ENCODE measurements at places on chromosomes 4 and X.

GRCh38 chr4:182971702-182972101 lies 54.5 kb upstream of the DCTD start:
- DNase-seq, result no peak

- DNase-seq, result no peak
These were observed 386.2 kb downstream of the RAB28 start for GRCh38 chr4:13097971-13098370.

GRCh38 chr4:188976644-188977115 lies 837.4 kb downstream of the TRIML1 start:
- DNase-seq, result no peak

DNA sequence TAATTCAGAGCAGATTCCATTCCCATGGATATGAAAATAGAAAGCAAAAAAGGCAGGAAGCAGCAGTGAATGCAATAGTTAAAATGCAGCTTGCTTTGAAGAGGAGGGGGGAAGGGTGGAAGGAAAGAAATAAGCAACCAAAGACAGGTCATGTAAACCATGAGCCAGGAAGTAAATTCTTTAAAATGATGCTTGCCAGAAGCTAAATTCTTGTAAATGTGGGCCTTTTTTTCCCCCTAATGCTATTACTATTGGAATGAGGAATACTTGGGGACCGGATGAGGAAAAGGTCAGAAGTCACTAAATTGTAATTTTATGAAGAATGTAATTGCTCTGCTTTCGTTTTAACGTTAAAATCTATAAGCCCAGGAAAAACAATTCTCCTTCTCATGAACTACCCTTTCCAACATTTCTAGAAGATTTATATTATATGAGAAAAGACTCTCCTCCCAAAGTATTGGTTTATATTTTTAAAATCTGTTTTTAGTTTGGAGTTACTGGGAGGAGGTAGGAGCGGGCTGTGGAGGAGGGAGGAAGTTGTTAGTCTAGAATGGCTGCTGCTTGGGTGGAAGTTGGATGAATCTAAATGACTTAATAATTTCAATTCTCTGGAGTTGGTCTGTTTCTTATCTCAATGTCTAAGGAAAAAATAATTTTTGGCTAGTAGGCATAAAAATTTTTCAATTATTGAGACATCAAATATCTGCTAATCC lies 77.6 kb upstream of the PCDH18 start:
- no peak for DNase-seq

GRCh38 chrX:16870862-16871815 lies 977 bp upstream of the RBBP7 start:
- no peak for DNase-seq

- DNase-seq, result no peak
These were observed 34.6 kb downstream of the RHOH start for GRCh38 chr4:40231316-40231863.

DNA sequence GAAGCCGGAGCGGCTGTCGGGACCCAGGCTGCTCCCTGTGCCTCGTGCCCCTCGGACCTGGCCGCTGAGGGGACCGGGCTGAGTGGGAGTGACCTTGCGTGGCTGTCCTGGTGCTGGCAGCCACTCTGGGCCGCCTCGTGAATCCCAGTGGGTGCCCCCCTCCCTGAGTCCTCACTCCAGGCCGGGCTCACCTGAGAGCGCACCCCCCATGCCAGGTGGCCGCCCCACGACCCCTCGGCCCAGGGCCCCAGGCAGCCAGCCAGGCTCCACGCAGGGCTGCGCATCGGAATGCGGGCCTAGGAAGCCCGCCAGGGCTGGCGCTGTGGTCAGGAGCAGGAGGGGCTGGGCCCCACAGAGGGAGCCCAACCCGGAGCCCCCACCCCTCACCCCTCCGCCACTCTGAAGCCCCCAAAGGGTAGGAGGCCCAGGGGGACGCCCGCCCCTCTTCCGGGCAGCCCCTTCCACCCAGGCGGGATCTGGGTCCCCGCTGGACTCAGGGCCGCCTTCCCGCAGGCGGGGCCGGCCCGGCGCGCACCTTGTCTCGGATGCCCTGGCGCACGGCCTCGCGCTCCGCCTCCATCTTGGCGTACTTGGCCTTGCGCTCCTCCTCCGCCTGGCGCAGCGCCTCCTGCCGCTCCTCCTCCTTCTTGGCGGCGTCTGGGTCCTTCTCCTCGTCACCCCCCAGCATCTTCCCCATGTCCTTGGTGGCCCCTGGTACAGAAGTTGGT lies 33.9 kb downstream of the CPLX1 start:
- no peak for DNase-seq

DNA sequence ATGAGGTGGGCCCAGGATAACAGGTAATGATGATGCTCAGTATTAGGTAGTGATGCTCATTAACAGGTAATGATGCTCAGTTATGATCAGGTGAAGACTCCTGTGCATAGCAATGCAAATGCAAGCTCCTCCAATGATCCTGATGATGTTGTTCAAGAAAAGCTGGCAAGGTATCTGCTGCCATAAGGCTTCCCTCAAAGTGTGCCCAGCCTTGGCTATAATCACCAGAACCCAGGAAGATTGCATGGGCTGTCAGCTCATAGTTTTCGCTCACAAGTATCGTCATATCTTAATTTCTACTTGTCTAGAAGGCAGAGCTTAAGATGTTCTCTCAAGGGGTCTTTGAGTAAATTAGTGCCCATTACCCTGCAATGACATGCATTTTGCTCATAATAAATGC lies 366.2 kb upstream of the CLNK start:
- DNase-seq, result no peak

- DNase-seq, result no peak
These were observed 89.4 kb downstream of the FTHL17 start for GRCh38 chrX:30982467-30982866.

DNA sequence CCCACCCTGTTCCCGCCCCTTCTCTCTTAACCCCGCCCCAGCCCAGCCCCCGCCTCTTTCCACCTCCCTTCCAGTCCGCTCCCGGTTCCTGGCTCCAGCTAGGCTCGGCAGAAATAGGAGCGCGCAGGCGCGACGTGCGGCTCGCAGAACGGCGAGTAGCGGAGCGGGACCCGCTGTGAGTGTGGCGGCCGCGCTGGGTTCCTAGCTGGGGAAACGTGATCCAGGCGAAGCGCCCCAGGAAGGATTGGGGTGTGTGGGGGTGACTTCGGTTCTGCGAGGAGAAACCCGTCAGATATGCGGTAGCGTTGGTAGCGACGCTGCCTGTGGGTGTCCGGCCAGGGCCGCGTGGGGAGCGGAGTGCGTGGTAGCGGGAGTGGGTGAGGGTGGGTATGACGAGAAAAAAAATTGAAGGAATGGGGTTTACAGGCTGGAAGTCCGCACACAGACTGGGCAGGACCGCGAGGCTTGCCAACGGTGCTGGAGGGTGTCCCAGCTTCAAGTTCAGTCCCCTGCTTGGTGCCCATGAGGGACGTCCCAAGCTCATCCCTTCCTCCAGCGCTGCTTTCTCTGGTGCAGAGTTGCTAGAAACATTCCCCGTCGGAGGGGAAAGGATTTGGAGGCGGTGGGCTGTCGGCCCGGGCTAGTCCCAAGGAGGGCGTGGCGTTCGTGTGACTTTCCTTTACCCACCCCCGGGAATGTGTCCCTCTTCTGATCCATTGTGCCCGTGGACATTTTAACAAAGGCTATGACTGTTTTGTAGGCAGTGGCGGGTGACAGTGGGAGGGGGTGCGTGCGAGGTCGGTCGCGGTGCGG lies at the start of gene PRRG1:
PRRG1 (plus strand) TSS at position 144 of the 813 bp plus-strand sequence. CDS start 56,886 bp downstream, outside the sequence.
- DNase-seq, result no peak

DNA sequence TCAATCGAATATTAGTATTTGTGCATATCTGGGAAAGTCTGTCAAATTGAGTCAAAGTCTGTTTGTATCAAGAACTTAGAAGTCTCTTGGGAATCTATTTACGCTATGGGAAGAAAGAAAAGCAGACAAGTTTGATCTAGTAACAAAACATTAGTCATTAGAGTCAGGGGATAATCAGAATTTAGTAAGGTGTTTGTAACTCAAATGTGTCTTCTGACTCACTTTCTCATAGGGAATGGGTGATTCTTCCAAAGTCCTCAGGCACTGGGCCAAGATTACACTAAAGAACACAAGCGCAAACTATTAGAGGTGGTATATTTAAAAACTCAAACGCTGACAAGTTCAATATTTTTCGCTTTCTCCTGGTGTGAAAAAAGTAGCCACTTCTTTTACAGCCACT lies 926.5 kb downstream of the PDHA2 start:
- no peak for DNase-seq

DNA sequence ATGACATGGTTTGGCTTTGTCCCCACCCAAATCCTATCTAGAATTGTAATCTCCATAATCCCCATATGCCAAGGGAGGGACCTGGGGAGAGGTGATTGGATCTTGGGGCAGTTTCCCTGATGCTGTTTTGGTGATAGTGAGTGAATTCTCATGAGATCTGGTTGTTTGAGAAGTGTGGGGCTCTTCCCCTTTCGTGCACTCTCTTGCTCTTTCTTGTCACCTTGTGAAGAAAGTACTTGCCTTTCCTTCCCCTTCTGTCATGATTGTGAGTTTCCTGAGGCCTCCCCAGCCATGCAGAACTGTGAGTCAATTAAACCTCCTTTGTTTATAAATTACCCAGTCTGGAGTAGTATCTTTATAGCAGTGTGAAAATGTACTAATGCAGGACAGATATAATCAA lies 36.4 kb upstream of the FREM3 start:
- DNase-seq, result no peak

- DNase-seq, result no peak
These were observed 338.8 kb downstream of the PPP3CA start for GRCh38 chr4:101008503-101008902.

DNA sequence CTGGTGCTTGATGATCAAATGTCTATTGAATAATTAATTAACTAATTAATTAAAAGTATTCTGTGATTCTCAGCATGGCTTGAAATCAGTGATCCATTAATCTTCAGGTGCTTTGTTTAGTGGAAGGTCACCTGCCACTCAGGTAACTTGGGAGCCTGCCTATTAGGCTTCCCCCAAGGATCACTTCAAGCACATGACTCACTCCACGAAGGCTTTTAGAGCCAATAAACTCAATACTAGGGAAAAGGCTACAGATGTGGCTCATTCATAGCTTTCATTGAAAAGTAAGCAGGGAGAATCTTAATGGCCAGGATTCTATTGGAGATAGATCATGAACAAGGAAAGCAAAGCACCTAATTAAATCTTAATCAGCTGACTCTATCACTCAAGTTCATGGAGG lies 21.3 kb downstream of the AREG start:
- no peak for DNase-seq

- no peak for DNase-seq
These were observed 394.9 kb upstream of the BOD1L1 start for GRCh38 chr4:14022456-14022855.
